CD14-positive monocyte (primary cell): ENCODE measurements at places on chromosomes 4 and X. TPM values are rescaled to one million over a fixed set of nuclear protein-coding genes. Genes with fewer than 3 reads are reported as not detected.

DNA sequence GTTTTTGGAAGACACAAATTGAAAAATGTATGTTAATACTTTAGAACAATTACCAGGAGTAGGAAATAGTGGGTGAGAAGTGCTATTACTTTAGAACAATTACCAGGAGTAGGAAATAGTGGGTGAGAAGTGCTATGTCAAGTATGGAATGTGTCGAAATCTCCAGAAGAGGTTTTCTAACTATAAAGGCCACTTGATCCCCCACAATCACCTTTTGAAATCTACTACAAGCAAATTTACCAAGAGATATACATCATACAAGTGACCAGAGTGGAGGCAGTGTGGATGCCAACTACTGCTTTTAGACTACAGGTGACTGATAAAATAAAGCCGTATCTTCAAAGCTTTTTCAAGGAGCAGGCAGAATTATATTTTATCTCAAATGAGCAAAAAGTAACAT is 43.1 kb downstream of the MAB21L2 start:
- DNase-seq = no peak

The SMIM10L2A gene
- not detected for polyA plus RNA-seq

DNA sequence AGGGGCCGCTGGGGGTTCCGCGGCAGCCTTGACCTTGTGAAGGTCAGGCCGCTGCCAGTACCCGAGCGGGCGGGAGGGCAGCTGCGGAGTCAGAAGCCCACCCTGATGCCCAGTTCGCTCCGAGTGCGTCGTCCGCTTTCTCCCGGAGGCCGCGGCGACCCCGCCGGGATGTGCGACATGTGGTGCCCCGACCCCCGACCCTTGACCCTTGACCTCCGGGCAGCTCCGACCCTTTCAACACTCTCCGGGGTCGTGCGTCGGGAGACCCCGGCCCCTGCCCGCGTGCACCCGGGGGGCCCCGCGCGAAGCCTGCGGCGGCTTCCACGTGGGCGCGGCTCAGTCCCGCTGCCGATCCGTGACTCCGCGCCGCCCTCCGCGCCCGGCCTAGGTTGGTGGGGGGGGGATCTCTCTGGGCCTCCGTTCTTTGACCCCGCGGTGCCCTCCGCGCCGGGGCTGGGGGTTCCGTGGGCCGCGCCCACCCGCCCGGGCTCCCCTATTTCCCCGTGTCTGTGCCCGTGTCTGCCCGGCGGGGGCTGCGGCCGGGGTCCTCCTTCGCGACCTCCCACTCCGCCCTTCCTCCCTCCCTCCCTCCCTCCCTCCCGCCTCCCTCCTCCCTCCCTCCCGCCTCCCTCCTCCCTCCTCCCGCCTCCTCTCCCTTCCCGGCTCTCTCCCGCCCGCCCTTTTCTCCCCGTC is 609 bp upstream of the SLC25A6 start:
- peak; percentile 48 for DNase-seq

GRCh38 chrX:44596277-44596676 is 53.6 kb upstream of the FUNDC1 start:
- DNase-seq = peak; percentile 55

The GPRASP2 gene
- 0.04 and 0.23 TPM in 2 replicates for polyA plus RNA-seq

DNA sequence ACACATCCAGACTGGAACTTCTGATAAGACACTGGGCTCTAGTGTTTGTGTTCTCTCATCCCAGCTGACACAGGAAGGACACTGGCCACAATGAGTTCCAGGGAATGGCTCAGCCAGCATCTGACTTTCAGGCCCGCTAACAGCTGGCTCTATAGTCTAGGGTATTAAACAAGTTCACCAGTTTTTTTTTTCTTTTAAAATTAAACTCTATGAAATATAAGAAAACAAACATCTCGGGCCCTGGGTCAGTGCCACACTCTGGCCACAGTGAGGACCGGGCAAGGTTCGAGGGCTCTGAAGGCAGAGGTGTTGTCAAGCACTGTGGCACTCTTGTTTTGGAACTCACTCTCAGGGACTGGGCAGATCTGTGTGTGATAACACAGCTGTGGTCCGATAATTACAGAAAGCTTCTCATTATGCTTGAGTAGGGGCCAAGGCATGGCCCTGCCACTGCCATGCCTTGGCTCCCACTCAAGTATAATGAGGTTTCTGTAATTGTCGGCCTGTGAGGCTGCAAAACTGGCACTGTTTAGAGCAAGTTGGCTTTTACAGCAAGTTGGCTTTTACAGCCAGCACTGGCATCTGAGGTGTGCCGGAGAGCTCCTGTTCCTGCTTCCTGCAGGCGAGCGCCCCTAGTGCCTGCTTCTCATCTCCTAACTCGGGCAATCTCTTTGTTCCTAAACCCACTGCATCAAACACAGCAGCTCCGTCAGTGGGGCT is 62.8 kb downstream of the PPP1R2C start:
- DNase-seq = no peak

- DNase-seq = no peak
These were observed 101.9 kb downstream of the MAB21L2 start for GRCh38 chr4:150683775-150684350.

DNA sequence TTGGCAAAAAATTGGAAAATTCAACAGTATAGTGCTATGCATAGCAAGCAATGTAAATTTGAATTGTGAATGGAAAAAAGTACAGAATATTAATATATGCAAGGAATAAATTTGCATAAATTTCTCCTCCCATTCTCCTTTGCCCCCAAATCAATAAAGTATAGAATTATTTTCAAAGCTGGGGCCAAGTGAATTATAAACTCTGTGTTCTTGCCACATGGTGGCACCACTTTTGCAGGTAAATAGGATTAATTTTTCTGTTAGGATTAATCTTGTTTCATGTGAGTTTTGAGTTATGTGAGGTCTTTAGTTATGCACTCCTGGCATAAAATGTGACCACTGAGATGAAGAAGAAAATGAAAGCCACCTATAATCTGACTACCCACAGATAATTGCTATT is 19.9 kb downstream of the COPS4 start:
- DNase-seq = no peak

DNA sequence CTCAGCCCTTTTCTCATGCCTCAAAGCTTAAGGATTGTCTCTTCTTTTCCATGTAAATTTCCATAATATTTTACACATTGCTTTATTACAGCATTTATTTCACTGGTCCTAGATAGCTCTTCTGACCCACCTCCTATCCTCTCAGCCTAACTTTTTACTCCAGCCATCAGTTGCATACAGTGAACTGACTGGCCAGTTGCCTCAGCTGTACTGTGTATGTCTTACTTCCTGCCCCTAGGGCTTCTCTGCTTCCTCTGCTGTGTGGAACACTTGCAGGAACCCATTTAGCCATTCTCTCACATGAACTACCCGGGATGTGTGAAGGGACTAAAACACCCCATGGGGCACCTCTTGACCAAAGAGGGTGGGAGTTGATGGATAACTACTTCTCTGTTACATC is 18.0 kb downstream of the C4orf33 start:
- DNase-seq = no peak

GRCh38 chr4:80091184-80091583 is 18.2 kb upstream of the ANTXR2 start:
- no peak for DNase-seq

DNA sequence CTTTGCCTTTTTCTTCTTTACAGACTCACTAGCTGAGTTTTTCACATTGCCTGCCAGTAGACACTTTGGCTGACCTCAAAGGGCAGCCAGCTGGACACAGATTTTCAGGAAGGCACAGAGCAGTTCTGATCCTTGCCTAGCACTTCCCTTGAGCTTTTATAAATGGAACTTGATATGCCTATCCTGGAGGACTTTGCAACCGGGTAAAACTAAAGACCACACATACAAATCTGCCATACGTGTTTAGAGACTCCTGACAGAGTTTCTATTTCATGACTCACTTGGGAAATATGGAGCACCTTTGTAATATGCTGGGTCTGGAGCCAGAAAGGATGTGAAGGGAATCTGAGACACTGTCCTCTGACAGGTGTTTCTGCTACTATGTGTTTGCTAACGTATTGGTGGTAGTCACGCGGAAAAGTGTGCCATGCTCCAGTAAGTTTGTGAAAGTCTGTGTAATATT is 56.7 kb upstream of the RASSF6 start:
- DNase-seq = no peak

DNA sequence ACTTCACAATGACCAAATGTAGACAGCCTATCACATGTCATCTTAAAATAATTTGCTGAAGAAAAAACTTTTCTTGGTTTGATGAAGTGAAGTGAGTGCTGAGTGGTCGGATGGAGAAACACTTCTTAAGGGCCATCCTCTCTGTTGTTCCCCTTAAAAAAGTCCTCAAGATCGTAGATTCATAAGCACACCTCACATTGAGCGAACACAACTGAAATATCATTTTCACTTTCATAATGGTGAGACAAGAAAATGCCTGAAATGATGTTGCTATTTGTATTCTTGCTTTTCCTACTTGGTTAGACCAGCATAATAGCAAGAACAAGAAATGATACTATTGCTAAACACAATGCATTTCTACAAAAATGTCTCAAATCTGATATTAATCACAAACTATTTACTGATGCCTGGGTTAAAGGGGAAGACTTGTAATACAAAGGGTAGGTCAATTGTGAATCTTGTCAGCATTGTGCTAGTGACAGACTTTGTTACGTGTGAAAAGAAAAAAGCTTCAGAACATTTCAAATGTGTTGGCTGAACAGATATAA is 305.6 kb upstream of the NR3C2 start:
- DNase-seq = no peak

GRCh38 chr4:123484291-123484926 is 87.8 kb downstream of the SPRY1 start:
- no peak for DNase-seq

GRCh38 chrX:71216485-71216884 is 6.5 kb upstream of the GJB1 start:
- no peak for DNase-seq

The PPEF2 gene
- polyA plus RNA-seq = 0.15 and 0.25 TPM in 2 replicates

GRCh38 chrX:40171513-40172400 is 74.0 kb upstream of the BCOR start:
- peak; percentile 51 for DNase-seq

The CT45A2 gene
- not detected in 2 replicates for polyA plus RNA-seq

DNA sequence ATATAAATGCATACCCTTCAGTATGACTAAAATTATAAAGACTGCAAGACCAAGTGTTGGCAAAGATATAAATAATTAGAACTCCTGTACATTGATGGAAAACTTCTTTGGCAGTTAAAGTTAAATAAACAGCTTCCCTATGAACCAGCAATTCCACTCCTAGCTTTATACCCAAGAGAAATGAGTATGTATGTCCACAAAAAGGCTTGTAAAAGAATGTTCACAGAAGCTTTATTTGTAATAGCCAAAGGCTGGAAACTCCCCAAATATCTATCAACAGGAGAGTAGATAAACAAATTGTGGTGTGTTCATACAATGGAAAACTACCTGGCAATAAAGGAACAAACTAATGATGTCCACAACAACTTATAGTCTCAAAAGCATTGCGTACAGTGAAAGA is 184.8 kb downstream of the AMELX start:
- no peak for DNase-seq

DNA sequence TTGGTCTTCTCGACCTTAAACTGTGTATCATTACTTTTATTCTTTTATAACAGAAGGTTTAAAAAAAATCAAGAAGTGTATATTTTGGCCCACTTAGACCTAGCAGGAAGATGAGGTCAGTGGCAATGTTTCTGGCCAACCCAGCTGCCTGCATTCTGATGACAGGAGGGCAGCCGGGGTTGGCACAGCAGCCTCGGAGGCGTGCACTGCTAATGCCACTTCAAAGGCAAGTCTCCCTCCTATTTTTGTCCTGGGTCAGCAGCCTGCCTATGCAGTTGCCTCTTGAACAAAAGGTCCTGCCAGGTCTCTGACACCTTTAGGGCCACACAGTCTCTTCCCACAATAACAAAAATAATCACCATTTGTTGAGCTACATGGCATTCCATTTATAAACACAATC is 89.4 kb upstream of the MYOZ2 start:
- DNase-seq = no peak

DNA sequence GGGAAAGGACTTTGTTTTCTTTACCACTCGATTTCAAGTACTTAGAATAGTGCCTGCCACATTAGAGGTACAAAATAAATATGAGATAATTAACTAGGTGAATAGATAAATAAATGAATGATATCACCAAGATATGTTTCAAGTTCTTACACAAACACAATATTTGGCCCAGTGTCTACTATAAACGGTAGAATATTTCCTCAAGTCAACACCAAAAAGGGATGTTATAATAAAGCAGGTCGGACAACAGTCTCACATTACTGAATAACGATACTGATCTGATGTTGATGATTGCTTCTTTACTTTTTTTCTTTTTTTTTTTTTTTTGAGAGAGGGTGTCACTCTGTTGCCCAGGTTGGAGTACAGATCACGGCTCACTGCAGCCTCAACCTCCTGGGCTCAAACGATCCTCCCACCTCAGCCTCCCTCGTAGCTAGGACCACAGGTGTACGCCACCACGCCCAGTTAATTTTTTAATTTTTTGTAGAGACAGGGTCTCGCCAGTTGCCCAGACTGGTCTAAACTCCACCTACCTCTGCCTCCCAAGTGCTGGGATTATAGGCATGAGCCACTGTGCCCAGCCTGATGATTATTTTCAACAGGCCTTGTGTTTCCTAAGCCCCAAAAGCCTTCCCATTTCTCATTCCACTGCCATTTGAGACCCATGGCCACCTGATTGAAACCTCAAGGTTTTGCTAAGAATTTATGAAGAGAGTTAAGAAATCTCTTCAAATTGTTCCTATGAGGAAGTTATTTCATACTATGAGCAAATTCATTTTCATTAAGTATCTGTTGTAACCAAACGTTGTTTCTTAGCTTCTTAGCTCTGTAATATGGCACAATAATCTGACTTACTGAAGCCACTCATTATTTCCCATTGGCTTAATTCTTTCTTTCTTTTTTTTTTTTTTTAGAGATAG is 2.3 kb downstream of the MANBA start:
- DNase-seq = peak; percentile 66
